ENCODE measurements at places on chromosomes 3 and 15.

- no peak for DNase-seq
These were observed 70.7 kb downstream of the FAM43A start for GRCh38 chr3:194756460-194756779.

DNA sequence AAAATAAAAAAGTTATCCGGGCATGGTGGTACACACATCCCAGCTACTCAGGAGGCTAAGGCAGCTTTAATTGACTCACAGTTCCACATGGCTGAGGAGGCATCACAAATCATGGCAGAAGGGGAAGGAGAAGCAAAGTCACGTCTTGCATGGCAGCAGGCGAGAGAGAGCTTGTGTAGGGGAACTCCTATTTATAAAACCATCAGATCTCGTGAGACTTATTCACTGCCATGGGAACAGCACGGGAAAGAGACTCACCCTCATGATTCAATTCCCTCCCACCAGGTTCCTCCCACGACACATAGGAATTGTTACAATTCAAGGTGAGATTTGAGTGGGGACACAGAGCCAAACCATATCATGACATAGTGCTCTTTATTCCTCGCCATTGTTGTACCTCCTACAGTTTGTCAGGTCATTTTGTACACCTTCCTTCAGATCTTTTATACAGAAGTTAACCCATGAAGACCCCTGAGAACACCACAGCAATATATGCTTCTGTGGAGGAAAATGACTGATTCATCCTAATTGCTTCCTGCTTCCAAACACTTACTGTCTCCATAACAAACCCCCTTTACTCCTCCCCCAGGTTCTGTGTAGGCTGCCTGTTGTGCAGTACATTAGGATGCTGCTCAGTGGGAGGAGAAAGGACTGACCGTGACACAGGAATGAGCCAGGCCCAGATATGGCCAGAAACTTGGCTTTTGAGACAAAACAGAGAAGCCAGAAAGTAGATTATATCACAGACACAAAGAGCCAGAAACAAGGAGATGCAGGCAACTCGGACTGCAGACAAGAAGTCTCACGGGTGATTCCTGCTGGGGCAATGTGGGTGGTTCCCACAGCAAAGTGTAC lies 67.9 kb upstream of the HEG1 start:
- no peak for DNase-seq

- no peak for DNase-seq
These were observed 9.2 kb upstream of the HLTF start for GRCh38 chr3:149095487-149095886.

DNA sequence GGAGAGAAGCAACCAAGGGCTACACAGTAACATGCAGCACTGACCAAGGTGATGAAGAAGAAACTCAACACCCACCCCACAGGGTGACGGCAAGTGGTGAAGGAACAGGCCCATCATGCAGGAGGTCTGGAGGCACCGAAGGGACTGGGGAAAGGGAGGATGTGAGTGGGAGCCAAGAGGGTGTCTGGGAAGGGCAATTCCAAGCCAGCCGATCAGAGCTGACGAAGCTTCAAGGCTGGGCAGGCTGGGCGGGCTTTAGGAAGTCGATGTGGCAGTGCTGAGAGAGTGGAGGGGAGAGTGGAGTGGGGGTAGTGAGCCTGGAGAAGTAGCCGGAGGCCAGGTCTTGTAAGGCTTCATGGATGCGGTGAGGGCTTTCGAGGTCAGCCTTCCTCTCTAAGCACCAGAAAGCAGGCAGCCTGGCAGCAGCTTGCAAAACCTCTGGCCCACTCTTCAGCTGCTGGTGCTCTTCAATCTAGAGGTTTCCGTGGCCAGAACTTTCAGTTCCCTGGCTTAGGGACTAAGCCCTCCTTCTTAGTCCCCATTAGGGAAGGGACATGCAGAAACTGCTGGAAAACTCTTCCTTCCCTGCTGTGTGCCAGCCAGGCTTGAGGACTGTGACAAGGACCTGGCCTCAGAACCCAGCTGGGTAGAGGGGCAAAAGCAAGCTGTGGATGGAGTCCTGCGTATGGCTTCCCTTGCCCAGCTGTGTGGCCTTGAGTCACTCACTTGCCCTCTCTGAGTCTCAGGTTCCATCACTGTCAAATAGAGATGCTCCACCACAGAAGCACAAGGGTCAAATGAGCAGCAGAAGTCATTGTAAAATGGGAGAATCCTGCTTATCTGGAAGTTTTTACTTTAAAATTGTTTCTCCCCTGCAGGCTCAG lies 72.1 kb downstream of the TLE3 start:
- DNase-seq, result no peak

- DNase-seq, result no peak
These were observed 236.8 kb downstream of the OPA1 start for GRCh38 chr3:193829781-193830180.

GRCh38 chr3:63588895-63589294 lies 63.6 kb upstream of the SNTN start:
- DNase-seq, result no peak

GRCh38 chr3:43215663-43216275 lies 70.6 kb upstream of the SNRK start:
- no peak for DNase-seq

DNA sequence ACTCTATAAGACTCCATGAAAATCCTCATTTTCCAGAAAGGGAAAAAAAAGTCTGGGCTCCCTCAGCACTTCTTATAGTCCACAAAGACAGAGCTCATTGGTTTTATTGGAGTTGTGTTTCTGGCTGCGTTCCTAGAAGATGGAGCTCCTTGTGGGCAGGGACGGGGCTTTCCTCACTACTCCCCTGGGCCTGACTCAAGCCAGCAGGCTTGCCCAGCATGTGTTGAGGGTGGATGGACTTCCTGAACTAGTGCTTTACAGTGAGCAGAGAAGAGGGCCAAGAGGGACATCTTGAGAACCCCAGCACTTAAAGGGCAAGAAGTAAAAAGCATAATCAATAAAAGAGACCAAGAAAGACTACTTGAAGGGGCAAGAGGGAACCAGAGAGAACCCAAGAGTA lies 43.2 kb upstream of the EPHB1 start:
- no peak for DNase-seq

DNA sequence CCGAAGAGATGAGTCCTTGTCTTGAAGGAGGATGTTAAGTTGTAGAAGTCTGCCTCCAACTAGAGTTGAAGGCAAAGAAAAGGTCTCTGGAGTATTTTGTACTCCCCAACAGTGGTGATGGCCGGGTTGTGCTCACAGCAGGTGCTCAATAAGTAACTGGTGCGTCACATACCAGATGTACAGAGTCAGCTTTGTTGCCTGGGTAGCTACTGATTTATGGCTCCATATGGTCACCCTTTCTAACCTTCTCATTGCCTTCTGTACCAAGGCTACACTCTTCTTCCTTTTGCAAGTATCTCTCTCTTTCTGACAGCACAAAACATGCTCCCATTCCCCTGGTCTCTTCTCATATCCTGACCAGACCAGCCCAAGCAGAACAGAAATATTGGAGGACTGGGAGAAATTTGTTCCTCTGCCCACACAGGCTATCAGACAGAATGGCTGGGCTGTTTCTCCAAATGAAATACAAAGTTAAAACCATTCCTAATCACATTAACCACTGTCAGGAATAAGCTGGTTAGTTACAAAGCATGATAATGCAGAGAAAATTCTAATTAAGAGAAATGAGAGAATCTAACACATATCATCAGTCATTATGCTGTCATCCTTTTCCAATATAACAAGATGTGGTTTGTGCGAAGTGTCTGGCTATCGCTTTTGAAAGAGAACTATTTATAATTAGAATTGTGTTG lies 150.1 kb upstream of the LRRN1 start:
- no peak for DNase-seq

- DNase-seq, result no peak
These were observed 76.2 kb downstream of the MB21D2 start for GRCh38 chr3:192841428-192841827.

- DNase-seq, result no peak
These were observed 241.8 kb downstream of the TBC1D5 start for GRCh38 chr3:17500618-17501017.

DNA sequence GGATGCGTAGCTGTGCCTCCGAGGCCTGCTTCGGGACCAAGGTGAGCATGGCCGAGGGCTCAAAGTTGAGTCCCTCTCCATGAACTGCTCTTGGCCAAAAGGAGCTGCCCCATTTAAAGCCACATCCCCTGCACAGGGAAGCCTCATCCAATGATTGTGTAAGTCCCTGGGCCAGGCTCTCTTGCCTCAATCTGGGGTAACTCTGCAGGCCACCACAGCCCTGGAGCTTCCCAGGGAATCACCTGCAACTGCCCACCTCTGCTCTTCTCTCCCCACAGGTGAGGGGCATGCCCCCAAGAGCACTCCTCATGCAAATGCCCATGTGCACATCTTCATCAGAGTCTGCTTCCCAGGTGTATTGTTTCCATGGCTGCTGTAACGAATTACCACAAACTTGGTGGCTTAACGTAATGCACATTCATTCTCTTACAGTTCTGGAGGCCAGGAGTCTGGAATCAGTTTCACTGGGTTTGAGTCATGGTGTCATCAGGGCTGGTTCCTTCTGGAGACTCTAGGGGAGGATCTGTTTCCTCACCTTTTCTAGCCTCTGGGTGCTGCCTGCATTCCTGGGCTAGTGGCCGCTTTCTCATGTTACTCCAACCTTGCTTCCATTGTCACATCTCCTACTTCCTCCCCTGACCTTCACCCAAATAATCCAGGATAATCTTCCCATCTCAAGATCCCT lies 25.0 kb upstream of the LOXL1 start:
- no peak for DNase-seq

DNA sequence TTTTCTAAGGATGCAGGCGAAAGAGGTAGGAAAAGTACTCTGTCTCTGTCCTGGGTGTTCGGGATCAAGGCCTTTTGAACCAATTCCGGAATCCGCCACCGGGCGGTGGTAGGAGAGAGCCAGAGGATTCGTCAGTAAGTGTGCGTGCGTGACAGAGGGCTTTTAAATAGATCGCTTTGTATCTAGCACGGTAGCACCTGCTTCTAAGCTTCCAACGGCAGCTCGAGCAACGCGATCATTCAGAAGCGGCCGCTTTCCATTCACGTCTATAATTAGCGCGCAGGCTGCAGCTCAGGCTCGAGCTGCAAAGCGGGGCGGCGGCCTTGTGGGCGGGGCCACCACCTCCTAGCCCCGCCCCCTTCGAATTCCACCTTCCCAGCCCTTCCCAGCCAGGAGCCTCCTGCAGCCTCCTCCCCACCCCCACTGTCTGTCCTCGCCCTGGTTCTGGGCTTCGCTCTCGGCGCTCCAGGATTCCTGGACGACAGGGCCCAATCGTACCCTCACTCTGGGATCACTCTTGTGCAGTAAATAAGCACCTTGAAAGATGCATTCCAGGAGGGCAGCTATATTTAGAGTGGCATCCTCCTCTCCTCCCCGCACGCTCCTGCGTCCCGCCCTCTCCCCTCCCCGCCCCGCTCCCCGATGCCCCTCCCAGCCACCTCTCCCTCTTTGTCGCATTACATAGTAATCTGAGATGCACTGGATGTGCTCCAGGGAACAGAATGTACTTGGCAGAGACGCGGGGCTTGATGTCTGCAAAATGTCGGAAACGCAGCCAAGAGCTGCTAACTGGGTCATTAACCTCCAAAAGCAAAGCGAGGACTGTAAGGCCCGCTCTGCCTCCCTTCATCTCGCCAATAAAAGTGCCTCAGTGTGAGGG lies 224.1 kb upstream of the TPRG1 start:
- no peak for DNase-seq

- DNase-seq, result no peak
These were observed 528.8 kb upstream of the NAALADL2 start for GRCh38 chr3:174330303-174330702.

- no peak for DNase-seq
These were observed 2.0 kb upstream of the HYAL2 start for GRCh38 chr3:50324351-50325112.

GRCh38 chr3:123766193-123767008 lies 117.7 kb downstream of the MYLK start:
- DNase-seq, result no peak

DNA sequence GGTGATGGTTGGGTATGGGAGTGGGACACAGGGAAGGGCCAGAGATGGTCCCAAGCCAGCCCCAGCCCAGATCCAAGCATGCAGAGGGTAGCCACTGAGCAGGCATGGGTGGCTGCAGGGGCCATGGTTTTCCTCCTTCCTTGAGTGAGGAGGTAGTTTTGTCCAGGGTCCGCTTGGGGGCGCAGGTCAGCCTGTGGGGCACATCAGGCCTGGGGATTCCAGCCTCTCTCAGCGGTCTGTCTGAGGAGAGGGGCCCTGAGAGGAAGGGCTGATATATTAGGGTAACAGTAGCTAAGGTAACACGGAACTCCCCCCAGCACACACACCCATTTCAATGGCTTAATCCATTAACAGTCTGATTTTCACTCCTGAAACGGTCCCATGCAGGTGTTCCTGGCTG lies 22.7 kb upstream of the LCTL start:
- no peak for DNase-seq

GRCh38 chr3:196706327-196706726 lies 5.7 kb downstream of the CEP19 start:
- no peak for DNase-seq

GRCh38 chr15:50718700-50719125 lies 32.1 kb upstream of the TRPM7 start:
- no peak for DNase-seq

DNA sequence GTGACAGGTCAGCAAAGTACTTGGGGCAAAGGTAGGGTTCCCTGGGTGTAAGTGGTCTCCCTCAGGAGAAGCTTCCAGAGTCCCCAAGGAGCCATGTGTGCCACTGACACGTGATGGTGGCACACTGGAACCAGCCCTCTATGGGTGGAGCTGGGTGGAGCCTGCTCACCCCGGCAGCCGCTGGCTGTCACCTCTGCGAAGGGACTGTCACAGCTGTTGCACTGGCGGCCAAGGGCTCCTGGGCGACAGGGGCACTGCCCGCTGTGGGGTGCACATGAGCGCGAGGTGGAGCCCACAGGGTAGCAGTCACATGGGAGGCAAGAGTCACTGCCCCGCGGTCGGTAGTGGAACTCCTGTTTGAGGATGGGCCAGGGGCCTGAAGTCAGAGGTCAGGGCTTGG lies 12.0 kb downstream of the CELSR3 start:
- no peak for DNase-seq

DNA sequence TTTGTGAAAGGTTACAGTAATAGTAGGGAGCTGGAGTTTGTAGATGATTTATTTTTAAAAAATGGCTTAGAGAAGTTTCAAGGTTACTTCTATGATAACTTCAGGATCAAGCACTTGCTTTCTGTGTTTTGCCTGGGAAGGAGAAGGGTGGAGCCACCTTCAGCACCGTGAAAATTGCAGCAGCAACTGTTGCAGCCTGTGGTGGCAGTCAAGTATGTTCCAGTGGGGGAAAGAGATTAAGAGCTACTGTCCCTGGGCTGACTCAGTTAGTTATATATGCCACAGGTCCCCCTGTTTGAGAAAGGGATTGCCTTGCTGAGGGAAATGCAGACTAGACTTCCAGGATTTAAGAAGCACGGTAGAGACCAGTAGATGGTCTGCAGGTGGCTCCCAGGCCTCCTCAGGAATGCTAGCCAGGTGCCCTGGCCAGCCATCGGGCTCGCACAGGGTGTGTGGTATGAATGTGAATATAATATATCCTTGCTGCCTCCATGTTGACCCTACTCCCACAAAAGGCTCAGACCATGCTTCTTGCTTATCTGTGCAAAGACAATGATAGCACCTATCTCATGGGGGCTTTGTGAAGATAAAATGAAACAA lies 389.5 kb downstream of the CACNA2D3 start:
- no peak for DNase-seq

- no peak for DNase-seq
These were observed 15.6 kb upstream of the DAG1 start for GRCh38 chr3:49454458-49454857.

Data from T-helper 1 cell (primary cell).